Heart right ventricle (tissue), 16 donors: ENCODE measurements at places on chromosomes 6 and 20. TPM values are rescaled to one million over a fixed set of nuclear protein-coding genes. Genes with fewer than 3 reads are reported as not detected.
A peak's percentile ranks its signal among the peaks of the same experiment; 100 is the strongest.

GRCh38 chr6:30890646-30891449 is 6.5 kb downstream of the DDR1 start:
- peaks cover 9% of the 10 kb centered on the region for H3K4me1 ChIP-seq
- H3K27ac ChIP-seq: no peak overlapping the region
- no peak overlapping the region for H3K4me3 ChIP-seq
- H3K36me3 ChIP-seq: no peaks in the 10 kb centered on the region

DNA sequence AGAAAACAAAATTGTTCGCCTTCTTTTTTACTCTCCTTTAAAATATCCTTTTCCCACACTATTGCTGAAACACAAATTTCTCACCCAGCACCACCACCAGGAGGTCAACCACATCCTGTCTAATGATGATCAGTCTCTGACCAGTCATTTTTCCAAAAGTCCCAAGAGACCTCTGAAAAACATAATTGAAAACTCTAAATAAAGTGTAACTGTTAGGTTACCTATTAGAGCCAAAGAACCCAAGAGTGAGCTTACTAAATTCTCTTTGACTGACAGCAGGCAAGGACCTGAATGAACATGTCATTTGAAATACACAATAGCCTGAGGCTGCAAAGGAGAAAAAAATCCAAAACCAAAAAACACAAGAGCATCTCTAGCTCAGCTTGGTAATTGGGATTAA is 735.4 kb downstream of the CBLN4 start:
- no peak for DNase-seq
- H3K4me1 ChIP-seq: no peaks in the 10 kb centered on the region
- no peaks in the 10 kb centered on the region for H3K27me3 ChIP-seq
- no peaks in the 10 kb centered on the region for H3K36me3 ChIP-seq
- no peak overlapping the region for H3K4me3 ChIP-seq
- no peak overlapping the region for H3K27ac ChIP-seq

DNA sequence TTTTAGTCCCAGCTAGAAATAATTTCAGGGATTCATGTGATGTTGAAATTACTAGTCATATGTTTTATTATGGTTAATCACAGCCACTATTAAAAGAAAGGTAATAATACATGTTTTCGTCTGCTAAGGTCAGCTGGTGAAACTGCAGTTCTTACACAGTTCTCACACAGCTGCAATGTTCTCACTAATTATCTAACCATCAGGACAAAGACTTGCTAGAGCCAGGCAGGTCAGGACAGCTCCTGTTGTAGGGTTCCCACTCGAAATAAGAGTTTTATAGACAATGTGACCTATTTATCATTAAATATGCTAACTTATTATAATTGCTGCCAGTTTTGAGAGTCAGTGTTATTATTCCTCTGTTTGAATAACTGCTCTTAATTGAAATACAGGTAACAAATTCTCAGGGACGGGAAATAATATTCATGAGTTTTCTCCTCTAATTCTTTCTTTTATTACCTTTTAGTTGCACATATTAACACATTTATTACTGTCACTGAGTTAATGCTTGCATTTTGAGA is 97.9 kb downstream of the GJA1 start:
- H3K27me3 ChIP-seq: no peaks in the 10 kb centered on the region
- no peak for DNase-seq
- no peak overlapping the region for H3K27ac ChIP-seq
- no peaks in the 10 kb centered on the region for H3K4me1 ChIP-seq
- H3K36me3 ChIP-seq: no peaks in the 10 kb centered on the region
- no peak overlapping the region for H3K4me3 ChIP-seq

- H3K36me3 ChIP-seq: no peaks in the 10 kb centered on the region
- no peaks in the 10 kb centered on the region for H3K27me3 ChIP-seq
- no peak overlapping the region for H3K27ac ChIP-seq
- no peaks in the 10 kb centered on the region for H3K4me1 ChIP-seq
Observed at GRCh38 chr6:21185861-21186478, 407.6 kb upstream of the SOX4 start.

- no peaks in the 10 kb centered on the region for H3K36me3 ChIP-seq
- no peak for DNase-seq
- H3K4me1 ChIP-seq: no peaks in the 10 kb centered on the region
- H3K4me3 ChIP-seq: no peak overlapping the region
Observed at GRCh38 chr20:55540486-55540885, 464.8 kb downstream of the CBLN4 start.

DNA sequence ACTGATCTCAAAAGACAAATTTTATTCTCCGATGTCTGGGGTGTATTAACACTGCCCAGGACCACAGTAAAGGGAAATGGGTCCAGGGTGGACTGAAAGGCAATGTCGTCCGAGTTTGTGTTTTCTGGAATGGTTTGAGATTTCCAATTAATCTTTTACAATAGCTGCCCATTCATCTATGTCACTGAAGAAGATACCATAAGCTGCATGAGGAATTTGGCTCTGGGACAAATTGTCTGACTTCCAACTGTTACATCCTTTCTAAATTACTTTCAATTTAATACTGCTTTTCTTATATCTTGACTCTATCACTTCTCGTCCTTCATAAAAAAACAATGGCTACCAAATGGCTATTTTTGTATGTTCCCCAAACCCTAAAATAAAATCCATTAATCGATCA is 130.7 kb upstream of the KCNK16 start:
- H3K27ac ChIP-seq: no peak overlapping the region
- no peaks in the 10 kb centered on the region for H3K4me1 ChIP-seq
- no peaks in the 10 kb centered on the region for H3K36me3 ChIP-seq

GRCh38 chr6:160010067-160010466 is 41.2 kb downstream of the IGF2R start:
- peaks cover 44% of the 10 kb centered on the region for H3K36me3 ChIP-seq
- H3K4me3 ChIP-seq: no peak overlapping the region
- no peaks in the 10 kb centered on the region for H3K27me3 ChIP-seq

DNA sequence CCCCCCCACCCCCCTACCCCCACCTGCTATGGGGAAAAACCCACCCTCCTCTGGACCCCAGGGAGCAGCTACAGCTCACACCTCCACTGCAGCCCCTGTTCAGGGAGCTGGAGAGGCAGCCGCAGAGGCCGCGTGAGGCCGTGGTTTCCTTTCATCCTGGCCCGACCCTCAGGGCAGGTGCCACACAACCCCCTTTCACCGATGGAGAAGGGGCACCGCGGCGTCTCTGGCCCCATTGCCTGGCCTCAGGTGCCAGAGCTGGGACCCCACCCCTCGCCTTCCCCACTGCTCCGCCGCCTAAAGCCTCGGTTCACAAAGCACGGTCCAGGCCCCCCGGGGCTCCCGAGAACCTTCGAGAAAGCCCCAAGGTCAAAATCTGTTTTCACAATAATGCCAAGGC is 11.8 kb upstream of the KCNQ2 start:
- H3K4me1 ChIP-seq: peaks cover 17% of the 10 kb centered on the region
- peak overlapping the region; percentile 63 for H3K27ac ChIP-seq
- peaks cover 62% of the 10 kb centered on the region for H3K27me3 ChIP-seq
- peaks cover 3% of the 10 kb centered on the region for H3K36me3 ChIP-seq
- H3K4me3 ChIP-seq: no peak overlapping the region

GRCh38 chr20:63540417-63541186 is 3.4 kb upstream of the PTK6 start:
- no peak for DNase-seq
- no peak overlapping the region for H3K27ac ChIP-seq
- no peaks in the 10 kb centered on the region for H3K27me3 ChIP-seq
- no peak overlapping the region for H3K4me3 ChIP-seq

DNA sequence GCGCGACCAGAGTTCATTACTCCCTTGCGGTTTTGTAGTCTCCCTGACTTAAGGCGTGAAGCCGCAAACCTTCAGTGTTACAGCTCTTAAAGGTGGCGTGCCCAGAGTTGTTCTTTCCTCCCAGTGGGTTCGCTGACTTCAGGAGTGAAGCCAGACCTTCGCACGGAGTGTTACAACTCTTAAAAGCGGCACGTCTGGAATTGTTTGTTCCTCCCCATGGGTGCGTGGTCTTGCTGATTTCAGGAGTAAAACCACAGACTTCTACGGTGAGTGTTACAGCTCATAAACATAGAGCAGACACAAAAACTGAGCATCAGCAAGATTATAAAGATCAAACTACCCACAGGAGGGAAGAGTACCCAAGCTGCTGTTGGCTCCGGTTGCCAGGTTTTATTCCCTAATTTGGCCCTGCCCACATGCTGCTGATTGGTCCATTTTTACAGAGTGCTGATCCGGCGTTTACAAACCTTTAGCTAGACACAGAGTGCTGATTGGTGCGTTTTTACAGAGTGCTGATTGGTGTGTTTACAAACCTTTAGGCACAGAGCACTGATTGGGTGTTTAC is 10.4 kb downstream of the TMEM14C start:
- no peak for DNase-seq
- H3K27me3 ChIP-seq: no peaks in the 10 kb centered on the region
- H3K4me3 ChIP-seq: no peak overlapping the region
- H3K27ac ChIP-seq: no peak overlapping the region

DNA sequence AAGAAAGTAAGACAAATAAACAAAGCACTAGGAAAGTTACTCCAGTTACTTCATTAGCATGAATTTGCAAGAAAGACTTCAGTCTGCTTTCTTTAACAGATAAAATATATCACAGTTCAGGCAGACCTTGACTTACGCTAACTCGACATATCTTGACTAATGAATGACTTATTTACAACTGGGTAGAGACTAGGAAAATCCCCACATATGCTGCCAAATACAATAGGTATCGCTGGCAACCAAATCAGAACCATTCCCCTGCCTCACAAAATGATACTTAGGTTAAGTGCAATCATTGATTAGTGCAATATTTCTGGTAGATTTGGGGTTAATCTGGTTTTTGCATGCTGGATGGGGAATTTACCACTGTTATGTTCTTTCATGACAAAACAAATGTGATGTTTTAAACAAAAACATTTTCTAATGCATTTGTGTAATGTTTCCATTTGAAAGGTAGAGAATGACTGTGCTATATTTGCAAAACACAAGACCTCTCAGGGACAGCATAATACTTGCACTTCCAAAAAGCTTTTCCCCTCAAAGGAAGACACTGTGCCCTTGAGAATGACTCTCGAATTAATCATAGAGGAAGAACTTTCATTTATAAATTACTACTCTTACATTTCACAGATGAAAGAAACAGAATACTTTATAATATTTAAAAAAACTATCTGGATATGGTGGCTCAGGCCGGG is 101.6 kb downstream of the PRKN start:
- no peaks in the 10 kb centered on the region for H3K27me3 ChIP-seq
- H3K36me3 ChIP-seq: no peaks in the 10 kb centered on the region
- H3K4me3 ChIP-seq: no peak overlapping the region
- DNase-seq: no peak
- no peak overlapping the region for H3K27ac ChIP-seq

- no peak overlapping the region for H3K27ac ChIP-seq
- no peak for DNase-seq
- H3K4me1 ChIP-seq: peaks cover 4% of the 10 kb centered on the region
- H3K27me3 ChIP-seq: no peaks in the 10 kb centered on the region
- H3K36me3 ChIP-seq: no peaks in the 10 kb centered on the region
- H3K4me3 ChIP-seq: no peak overlapping the region
Observed at GRCh38 chr6:29959467-29959866, 17.1 kb downstream of the HLA-A start.

DNA sequence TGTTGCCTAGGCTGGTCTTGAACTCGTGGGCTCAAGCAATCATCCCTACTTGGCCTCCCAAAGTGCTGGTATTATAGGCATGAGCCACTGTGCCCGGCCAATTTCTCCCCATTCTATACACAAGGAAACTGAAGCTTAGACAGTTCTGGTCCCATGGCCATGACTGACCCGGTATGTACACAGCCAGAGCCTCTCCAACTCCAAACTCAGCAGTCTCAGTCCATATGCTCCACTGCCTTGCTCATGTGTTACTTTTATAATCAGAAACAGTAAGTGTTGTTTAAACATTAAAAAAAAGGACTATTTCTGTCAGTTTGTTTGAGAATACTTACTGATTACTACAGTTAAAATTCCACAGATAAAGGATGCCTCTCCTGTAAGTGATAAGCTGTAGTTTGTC is 50.6 kb downstream of the RNF24 start:
- H3K4me3 ChIP-seq: no peak overlapping the region
- no peaks in the 10 kb centered on the region for H3K4me1 ChIP-seq
- no peaks in the 10 kb centered on the region for H3K27me3 ChIP-seq
- DNase-seq: no peak
- no peak overlapping the region for H3K27ac ChIP-seq

- no peak for DNase-seq
- no peak overlapping the region for H3K4me3 ChIP-seq
Observed at GRCh38 chr6:52877168-52877567, 32.3 kb downstream of the GSTA3 start.

DNA sequence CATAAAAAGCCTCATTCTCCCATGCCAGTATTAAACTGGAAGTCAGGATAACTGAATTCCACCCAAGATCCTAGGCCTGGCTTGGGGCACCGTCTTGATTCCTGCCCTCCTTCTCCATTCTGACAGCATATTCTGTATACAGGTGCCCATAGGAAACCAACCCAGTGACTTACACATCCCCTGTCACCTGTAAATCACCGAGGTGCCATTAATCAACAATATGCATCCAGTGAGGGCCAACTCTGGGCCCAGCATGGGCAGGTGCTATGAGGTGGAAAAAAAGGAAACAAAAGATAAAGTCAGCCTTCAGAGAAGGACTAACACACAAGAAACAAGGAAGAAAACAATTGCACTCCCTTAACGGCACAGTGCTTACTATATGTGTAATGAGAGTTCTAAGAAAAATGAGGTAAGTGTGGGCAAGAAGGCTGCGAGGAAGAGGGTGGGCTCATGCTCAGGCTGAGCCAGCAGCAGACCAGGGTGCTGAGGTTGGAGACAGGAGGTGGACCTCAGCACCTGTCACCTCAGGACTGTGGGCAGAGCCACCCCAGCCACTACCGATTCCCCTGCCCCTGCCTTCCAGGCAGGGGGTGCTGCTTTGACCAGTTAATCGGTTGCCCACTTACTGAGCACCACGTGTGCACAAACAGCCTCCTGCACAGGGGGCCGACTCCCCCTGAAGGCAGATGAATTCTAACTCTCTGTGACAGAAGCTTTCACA is 105.9 kb downstream of the TRERF1 start:
- DNase-seq: no peak
- H3K27me3 ChIP-seq: no peaks in the 10 kb centered on the region
- H3K4me1 ChIP-seq: no peaks in the 10 kb centered on the region
- no peaks in the 10 kb centered on the region for H3K36me3 ChIP-seq
- no peak overlapping the region for H3K27ac ChIP-seq
- no peak overlapping the region for H3K4me3 ChIP-seq

DNA sequence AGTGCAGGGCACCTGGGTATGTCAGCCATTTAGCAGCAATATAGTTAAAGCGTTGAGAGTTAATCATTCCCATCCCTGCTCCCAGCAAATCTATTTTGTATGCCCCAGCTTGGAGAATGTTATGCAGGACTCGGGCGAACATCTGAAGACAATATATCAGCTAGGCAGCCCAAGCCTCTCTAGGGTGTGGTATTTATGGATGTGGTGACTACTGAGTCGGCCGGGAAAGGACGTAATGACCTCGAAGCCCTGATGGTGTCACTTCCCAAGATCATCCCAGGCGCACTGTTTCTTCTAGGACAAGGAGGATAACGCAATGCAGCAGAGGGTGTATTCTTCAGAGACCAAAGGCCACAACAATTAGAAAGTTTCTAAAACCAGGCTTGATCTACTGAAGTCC is 63.6 kb upstream of the FAM184A start:
- DNase-seq: no peak
- H3K27me3 ChIP-seq: no peaks in the 10 kb centered on the region
- H3K4me3 ChIP-seq: no peak overlapping the region
- no peak overlapping the region for H3K27ac ChIP-seq
- no peaks in the 10 kb centered on the region for H3K4me1 ChIP-seq
- H3K36me3 ChIP-seq: no peaks in the 10 kb centered on the region

BPIFA1 gene
- total RNA-seq: not detected

ENPP1 gene
- 3.2 TPM for total RNA-seq

RFX6 gene
- not detected for total RNA-seq

FAM162B gene
- total RNA-seq: 2.6 TPM

HRH3 gene
- total RNA-seq: not detected

SYCP2L gene
- 0.37 TPM for total RNA-seq

NHSL1 gene
- total RNA-seq: 75.8 TPM
